ENCODE measurements at places on chromosomes 5 and 9.

- no peak for DNase-seq
Observed at GRCh38 chr9:15032860-15033259, 122.6 kb upstream of the FREM1 start.

- no peak for DNase-seq
Observed at GRCh38 chr9:134975253-134975652, 57.5 kb upstream of the FCN1 start.

DNA sequence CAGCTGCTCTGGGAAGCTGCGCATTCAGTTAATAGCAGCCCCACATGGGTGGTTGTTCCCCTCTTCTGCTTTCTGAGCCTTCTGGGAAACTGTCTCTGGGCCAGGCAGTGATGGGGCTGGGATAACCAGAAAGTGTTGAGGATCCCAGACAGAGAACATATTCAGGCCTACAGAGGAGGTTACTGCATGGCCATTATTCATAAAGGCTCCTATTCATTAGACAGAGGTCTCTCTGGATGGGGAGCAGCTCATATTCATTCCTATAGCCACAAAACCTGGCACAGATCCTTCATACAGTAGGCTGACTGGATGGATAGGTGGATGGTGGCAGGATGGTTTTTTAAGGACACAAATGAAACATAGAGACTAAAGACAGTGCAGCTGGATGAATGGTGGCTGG, 76.3 kb downstream of the HSPA4 start:
- no peak for DNase-seq

- DNase-seq = peak; percentile 52
Observed at GRCh38 chr5:94983861-94984535, 300.9 kb downstream of the MCTP1 start.

DNA sequence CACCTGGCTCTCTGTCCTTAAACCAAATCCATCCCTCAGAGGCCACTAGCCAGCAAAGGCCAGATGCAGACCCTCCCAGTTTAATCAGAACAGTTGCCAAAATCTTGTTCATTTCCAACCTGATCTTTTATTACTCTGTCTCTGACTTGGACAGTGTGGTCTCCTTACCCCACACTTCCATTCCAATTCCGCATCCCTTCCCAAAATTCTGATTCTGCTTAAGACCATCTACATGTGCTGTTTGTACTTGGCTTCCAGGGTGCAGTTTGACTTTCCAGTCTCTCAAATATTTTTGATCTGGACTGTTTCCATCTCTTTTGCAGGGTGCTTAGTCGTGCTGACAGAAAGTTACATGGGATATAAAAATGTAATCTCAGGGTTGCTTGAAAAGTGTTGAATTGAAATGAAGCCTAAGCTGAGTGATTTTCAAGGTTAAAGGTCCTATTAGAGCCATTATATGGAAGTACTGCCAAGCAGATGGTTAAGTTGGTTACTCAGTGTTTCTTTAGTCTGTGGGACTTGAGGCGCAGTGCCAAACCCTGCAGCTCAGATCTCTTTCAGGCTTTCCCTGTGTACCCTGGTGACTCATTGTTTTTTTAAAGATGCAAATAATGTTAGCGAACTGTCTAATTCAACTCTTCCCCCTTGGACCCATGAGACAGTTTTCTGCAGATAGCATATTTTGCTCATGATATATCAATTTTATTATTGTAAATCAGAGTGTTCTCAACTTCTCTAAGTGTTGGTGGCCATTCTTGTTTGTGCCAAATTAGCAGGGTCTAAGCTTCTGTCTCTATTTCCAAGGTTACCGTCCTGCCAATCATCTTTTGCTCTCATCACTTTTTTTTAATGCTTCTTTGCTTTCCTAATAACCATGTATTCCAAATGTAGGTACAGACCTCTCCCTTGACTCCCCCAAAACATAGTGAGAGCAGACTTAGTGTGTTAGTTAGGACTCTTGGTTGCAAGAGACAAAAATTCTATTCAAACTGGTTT, 18.2 kb upstream of the DCP2 start:
- peak; percentile 90 for DNase-seq

GRCh38 chr5:57402761-57403160, 79.8 kb downstream of the ACTBL2 start:
- no peak for DNase-seq

DNA sequence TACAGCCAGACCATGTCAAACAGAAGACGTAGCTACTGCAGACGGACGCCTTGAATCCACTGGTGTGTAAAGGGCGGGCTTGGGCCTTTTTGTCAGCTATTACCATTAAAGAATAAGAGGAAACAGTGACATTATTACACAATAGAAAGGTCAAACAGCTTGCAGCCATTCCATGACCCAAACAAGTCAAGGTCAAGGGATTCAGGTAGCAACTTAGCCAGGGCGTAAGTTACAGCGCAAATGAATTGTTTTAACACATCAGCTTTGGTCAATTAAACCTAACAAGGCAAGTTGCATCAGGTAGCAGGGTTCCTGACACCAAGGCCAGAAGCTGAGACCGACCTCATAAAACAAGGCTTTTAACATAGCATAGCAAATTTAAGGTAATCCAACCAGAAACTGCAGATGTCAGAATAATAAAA, 15.3 kb downstream of the NFIB start:
- DNase-seq = no peak

DNA sequence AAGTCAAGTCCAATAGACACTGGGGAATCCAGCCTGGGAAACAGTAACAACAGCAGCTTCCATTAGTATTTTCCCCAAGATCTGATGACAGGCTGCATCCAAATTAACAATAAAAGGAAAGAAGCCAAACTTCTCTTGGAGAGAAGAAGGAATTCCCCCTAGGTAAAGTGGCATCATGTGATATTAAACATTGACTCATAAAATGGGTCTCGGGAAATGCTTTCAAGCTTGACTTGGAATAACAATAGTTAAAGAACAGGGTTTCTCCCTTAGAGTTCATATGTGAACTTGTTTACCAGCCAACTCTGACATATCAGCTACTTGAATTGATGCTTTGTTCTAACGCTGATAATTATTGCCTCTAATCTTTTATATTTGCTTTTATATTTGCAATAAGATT, 45.4 kb downstream of the ENTREP1 start:
- no peak for DNase-seq

DNA sequence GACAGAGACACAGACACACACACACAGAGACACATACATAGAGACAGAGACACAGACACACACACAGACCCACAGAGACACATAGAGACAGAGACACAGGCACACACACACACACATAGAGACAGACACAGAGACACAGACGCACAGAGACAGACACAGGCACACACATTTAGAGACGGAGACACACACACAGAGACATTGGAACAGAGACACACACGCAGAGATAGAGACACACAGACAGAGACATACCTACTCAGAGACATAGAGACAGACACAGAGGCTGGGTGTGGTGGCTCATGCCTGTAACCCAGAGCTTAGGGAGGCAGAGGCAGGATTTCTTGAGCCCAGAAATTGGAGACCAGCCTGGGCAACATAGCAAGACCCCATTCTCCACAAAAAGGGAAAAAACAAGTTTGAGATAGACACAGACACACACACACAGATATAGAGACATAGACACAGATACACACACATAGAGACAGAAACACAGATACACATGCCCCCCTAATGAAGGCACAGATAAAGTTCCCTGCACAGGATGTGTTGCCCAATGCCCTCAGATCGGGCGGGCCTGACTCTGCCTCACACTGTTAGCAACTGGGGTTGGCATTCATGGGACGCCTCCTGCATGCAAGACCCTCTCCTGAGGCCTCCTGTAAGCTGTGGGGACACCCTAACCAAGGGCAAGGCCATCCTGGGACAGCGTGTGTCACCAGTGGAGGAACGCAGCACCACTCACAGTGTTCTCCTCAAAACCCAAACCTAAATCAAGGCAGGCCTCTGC, 3.3 kb upstream of the RALGDS start:
- no peak for DNase-seq

GRCh38 chr5:172758077-172758833, 12.7 kb downstream of the DUSP1 start:
- peak; percentile 85 for DNase-seq

DNA sequence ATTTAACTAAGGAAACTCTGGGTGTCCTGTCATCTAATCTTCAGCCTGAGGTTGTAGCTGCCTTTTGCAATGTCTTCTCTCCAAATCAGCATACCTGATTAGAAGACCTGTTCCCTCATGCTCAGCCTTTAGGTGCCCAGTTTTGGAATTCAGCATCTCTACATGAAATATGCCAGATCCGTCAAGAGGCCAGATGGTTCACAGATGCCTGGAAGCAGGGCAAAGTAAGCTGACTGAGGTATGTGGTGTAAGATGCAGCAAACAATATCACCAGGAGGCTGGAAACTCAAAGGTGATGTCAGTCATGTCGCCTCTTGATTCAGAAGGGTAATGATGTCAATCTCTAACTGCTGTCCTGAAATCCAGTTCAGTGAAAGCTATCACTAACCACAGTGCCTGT, 324.4 kb downstream of the PRELID2 start:
- DNase-seq = no peak

DNA sequence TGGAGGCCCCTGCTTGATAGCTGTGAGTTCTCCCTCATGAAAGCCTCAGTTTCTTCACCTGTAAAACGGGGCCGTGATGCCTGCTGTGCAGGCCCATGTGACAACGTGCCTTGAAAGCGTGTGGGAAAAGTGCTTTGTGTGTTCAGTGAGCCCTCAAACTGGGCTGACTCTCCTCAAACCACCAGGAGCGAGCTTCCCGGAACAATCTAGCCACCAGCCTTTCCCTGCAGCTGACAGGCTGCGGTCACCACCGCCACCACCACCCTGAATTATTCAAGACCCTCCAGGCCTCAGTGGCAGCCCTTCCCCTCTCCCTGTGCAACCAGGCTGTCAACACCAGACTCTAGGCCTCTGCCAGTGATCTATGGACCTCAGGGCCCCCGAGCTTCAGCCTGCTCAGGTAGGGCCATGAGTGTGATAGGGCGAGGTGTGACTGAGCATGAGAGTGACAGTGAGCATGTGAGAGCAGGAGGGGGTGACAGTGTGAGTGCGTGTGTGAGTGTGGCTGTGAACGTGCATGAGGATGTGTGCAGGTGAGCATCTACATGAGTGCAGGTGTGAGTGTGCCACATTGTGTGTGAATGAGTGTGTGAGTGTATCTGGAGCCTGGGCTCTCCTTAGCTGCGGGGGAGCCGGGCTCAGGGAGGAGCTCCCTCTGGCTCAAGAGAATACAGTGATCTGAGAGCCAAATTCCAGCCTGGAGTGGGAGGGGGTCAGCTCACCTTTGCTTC, 53.3 kb upstream of the PSD2 start:
- no peak for DNase-seq

GRCh38 chr5:134638760-134639201, 6.2 kb upstream of the SAR1B start:
- no peak for DNase-seq

DNA sequence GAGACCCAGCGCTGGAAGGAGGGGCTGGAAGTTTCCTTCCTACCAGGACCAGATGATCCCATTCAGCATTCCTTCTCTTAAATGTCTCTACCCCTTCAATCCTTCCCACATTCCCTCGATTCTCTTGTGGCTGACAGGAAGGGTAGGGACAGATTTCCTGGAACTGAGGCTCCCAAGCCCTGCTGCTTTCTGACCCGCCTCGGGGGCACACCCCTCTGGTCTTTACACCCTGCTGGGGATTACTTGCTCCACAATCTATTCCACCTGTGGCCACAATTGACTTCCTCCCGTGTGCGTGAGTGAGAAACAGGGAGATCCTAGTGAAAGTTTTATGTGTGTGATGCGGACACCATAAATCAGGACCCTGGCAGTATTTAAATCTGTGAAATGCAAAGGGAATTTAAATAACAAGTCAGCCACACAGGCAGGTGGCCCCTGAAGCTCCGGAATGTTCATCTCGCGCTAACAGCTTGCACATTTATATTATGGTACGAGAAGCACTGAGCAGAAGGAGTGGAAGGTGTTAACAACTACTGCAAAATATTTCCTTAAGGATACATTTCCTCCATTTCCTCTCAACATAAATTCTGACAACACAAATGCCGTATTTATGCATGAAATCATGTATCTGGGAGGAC, 237.5 kb downstream of the SLIT3 start:
- no peak for DNase-seq

- DNase-seq = no peak
Observed at GRCh38 chr9:136808806-136809158, 1.0 kb downstream of the RABL6 start.

GRCh38 chr5:132850066-132850465, 16.2 kb downstream of the GDF9 start:
- no peak for DNase-seq

Measured in non-pigmented ciliary epithelial cell (primary cell).